Right cardiac atrium (tissue), 5 donors: ENCODE measurements at places on chromosomes 3 and 15. TPM values are rescaled to one million over a fixed set of nuclear protein-coding genes. Genes with fewer than 3 reads are reported as not detected.

Gene TSEN2
- total RNA-seq = 21.4 TPM

DNA sequence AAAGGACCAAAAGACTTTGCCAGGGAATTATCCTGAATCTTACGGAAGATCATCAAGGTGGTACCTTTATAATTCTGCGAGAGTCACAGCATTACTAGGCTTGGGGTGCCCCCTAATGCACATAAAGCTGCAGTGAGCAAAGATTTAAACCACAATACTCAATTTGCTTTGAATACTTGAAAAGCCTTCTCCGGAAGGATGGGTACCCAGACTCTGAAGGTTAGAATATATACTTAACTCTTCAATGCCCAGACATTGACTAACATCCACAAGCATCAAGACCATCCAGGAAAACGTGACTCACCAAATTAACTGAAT, 117.8 kb upstream of the KCNH8 start:
- DNase-seq = no peak

DNA sequence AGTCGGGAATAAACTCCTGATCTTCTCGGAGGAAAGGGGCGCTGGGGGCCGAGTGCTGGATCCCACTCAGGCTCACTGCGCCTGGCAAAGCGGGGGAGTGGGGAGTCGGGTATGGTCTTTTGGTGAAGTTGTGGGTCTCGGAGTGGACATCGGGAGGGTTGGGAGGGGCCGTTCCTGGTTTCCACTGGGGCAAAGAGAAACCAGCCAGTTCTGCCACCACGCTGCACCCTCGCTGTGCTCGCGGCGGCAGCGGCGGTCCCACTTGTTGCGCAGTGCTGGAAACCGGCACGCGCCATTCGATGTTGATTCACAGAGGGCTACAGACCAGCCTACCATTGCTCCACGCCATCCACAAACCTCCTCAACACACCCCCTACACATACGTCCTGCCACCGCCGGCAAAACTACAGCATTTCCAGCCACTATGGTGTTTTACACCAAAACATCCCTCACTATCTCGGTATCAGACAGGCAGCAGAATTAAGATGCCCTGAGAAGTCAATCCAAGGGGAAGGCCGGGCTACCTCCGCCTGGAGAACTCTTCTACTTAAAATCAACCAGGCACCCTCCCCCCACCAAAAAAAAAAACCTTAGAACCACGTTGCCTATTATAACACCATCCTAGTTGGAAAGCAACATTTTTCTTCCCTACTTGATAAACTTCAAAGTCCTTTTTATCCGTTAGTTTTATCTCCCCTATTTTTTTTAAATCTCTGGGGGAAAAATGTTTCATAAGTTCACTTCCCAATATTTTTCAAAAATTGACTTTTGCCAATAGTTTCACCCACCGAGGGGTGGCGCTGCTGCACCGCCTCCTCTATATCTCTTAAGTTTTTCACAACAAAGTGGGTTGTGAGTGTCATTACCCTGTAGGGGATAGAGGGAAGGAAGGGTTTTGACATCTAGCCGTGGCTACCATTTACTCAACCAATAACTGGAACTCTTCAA, 3.6 kb downstream of the BCL6 start:
- DNase-seq = peak; percentile 91

DNA sequence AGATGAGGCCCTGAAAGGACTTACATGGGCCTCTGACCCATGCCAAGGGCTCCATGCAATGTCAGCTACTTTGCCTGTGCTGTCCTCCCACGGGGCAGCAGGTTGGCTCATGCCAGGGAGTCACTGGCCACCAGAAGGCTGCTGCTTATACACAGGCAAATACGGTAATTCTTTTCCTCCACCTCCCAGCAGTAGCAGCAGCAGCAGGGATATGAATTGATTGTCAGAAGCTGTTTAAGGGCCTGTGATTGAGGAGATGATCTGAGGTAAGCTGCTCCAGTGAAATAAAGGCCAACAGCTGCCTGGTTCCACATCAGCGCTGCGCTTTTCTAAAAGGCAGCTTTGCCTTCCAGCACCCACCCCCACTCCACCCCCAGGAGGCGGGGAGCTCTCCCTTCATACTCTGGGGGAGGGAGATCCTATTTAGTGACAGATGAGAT, 250.5 kb downstream of the SHQ1 start:
- no peak for DNase-seq

- no peak for DNase-seq
Measured at GRCh38 chr3:66165660-66166059, 55.1 kb upstream of the SLC25A26 start.

GRCh38 chr3:13718000-13718399, 161.9 kb downstream of the WNT7A start:
- DNase-seq = no peak

DNA sequence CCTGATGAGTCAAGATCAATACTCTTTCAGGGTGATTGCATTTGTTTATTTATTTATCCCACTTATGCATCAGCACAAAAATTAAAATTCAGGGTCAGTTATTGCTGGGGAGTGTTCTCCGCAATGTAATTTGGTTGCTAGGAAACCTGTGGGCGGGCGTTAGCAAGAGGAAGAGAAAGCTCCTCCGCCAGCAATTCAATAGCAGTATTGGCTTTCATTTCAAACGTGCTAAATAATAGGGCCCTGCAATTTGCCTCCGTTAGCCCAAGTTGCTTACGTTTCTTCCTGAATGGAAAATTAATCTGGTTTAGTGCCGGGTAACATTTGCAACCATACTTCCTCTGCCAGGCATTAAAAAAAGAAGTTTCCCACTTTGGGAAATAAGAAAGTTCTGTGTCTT, 35.5 kb upstream of the PLCL2 start:
- DNase-seq = peak; percentile 62

DNA sequence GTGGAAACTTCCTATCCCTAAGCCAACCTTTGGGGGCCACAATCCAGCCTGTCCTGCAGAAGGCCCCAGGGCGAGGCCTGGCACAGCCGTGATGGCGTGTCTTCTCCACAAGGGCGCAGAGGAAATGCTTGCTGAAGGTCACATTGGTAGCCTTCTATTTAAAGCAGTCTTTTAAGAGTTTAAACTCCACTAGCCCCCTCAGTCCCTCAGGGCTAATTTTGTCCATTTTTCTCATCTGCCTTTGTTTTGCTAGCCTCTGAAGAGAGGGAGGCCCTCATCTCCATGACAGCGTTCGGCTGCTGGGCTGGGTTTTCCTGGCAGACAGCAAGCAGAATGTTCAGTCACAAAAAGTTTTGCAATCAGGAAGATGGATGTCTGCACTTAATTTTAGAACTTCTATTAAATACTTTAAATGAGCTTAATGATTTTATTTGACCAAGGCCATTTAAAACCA, 40.8 kb downstream of the RARB start:
- DNase-seq = peak; percentile 87

DNA sequence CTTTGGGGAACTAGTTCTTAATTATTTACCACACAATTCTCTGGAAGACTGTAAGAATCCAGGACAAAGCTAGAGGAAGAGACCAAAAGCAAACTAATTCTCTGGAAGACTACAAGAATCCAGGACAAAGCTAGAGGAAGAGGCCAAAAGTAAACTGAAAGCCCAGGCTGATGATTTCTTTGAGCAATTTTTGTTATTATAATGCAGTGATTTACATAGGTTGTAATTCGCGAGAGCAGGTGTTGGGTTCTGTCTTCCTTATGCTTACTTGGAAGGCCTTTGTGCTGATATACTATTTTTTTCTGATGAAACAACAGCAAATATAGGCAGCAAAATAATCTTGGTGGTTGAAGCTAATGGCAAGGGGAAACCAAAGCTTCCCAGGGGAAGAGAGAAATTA, 5.2 kb downstream of the SPTSSB start:
- no peak for DNase-seq

GRCh38 chr3:194757647-194758061, 72.0 kb downstream of the FAM43A start:
- no peak for DNase-seq
